Hematopoietic multipotent progenitor cell (in vitro differentiated cells): ENCODE measurements at places on chromosomes 11 and 22.

- DNase-seq = no peak
These were observed 5.9 kb downstream of the INCENP start for GRCh38 chr11:62129590-62130282.

GRCh38 chr11:46991391-46991790, 54.8 kb downstream of the CSTPP1 start:
- DNase-seq = no peak

DNA sequence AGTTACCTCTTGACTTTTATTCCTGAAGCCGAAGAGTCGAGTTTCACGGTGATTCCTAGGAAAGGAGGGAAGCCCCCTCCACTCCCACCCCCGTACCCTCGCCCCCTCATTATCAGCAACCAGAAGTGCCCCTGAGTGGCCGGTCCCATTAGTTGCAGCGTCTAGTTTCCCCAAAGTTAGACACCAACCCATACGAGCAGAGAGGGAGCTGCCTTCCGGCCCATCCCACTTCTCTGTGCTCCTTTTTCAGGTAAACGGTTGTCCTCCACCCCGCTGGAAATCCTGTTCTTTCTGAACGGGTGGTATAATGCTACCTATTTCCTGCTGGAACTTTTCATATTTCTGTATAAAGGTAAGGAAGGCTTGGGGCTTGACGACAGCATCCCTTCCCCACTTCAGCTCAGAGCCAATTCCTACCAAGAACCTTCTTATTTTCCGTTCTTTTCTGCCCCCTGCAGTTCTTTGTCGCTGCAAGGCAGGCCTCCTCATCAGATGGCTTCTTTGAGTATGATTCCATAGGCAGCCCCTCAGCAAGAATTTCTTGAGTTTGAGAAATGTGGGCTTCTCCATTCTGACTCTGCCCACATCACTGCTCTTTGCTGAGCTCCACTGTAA, 701 bp downstream of the TMEM216 start:
- peak; percentile 61 for DNase-seq

- DNase-seq = no peak
These were observed 36.4 kb upstream of the DKK3 start for GRCh38 chr11:12044799-12045198.

DNA sequence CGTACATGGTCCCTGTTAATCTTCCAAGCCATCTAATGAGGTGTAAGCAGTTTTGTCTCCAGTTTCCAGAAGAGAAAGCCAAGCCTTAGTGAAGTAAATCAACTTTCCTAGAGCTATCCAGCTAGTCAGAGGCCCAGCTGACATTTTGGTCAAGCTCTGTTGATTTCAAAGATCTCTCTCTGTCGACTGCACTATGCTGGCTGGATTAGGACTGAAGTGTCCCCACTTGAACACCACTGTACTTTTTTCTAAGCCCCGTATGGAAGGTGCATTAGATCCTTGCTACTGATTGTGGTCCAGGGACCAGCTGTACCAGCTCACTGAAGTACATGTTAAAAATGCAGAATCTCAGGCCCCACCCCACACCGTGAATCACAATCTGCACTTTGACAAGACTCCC, 176.5 kb upstream of the NAV2 start:
- no peak for DNase-seq

GRCh38 chr11:62546244-62546928, at the start of gene AHNAK:
AHNAK (minus strand) TSS chr11:62546806; CDS start chr11:62536098, 10,708 bp downstream.
- peak; percentile 68 for DNase-seq

DNA sequence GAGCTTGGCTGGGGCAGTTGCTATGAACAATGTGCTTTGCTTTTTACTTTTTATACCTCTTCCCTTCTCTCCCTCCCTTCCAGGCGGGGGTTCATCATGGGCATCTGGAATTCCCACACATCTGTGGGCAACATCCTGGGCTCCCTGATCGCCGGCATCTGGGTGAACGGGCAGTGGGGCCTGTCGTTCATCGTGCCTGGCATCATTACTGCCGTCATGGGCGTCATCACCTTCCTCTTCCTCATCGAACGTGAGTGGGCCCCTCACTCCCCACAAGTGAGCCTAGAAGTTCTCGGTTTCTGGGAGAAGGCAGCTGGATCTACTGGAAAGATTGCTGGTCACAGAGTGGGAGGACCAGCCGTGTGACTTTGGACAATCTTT, 17.4 kb downstream of the SLC37A2 start:
- DNase-seq = no peak

- DNase-seq = no peak
These were observed 47.7 kb upstream of the LINC01488 start for GRCh38 chr11:69433741-69434140.

DNA sequence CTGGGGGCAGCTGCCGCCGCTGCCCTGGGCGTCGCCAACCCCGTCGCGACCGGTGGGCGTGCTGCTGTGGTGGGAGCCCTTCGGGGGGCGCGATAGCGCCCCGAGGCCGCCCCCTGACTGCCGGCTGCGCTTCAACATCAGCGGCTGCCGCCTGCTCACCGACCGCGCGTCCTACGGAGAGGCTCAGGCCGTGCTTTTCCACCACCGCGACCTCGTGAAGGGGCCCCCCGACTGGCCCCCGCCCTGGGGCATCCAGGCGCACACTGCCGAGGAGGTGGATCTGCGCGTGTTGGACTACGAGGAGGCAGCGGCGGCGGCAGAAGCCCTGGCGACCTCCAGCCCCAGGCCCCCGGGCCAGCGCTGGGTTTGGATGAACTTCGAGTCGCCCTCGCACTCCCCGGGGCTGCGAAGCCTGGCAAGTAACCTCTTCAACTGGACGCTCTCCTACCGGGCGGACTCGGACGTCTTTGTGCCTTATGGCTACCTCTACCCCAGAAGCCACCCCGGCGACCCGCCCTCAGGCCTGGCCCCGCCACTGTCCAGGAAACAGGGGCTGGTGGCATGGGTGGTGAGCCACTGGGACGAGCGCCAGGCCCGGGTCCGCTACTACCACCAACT, 1.0 kb downstream of the FUT4 start:
- no peak for DNase-seq

DNA sequence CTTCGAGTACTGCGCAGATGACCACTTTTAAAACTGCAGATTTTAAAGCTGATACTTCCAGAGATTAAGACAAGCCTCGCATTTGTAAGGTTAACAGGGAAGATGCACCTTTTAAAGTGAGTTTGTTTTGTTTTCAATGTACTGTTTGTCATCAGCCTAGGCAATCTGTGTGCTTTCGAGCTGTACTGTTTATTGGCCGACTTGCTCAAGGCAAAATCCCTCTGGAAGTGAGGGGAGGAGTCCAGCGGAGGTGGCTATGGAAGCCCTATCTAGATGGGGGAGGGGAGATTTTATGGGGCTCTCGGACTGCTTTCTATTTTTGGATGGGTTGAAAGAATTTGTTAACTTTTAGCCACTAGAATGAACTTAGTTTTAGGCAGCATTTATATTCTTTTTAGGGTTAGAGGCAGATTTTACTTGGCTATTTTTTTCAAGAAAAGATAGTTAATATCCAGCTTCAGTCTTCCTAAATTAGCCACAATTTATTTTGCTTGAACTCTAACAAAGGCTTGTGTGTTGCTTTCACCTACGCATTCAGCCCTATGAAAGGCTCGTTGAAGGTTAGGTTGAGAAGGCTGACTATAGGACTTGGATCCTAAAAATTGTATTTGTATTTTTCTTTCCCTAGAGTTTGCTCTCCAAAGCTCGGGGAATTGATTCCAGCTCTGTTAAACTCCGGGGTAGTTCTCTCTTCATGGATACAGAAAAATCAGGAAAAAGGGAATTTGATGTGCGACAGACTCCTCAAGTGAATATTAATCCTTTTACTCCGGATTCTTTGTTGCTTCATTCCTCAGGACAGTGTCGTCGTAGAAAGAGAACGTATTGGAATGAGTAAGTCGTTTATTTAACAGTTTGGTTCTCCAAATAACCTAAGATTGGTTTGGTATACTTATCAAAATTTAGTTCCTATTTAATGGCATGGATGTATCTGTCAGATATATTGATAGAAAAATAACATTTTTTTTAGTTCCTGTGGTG, 2.1 kb downstream of the WEE1 start:
- DNase-seq = peak; percentile 24
